ENCODE measurements at places on chromosomes 11 and 22.
A peak's percentile ranks its signal among the peaks of the same experiment; 100 is the strongest.

DNA sequence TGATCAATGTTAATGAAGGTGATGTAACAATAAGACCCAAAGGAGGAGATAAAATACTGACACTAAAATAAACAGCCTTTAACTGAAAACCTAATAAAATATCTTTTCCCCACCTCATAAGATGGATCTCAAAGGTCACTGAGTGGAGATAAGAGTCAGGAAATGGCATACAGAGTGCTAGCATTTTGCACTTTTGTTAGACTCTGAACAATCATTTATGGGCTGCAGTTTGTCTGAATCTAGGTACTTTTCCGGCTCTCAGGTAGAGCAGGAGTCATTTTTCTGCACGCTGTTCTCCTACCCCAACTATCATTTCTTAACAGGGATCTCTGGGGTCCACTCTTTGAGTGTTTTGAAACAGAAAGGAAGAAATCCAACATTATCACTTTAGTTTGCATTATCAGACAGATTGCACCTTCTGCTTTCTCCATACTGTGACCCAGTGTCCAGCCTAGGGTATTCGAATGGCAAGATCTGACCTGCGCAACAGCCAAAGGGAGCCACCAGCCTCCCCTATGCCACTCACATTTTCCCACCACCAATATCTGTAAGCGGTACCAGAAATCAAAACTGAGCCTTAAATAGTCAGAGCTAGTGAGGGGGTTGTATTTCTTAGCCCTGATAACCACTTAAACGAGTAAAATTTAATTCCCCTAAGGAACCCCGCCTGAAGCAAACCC is 863 bp downstream of the SIAE start:
- DNase-seq = no peak

- peak; percentile 82 for DNase-seq
Measured at GRCh38 chr11:118010738-118011461, 24.7 kb downstream of the IL10RA start.

DNA sequence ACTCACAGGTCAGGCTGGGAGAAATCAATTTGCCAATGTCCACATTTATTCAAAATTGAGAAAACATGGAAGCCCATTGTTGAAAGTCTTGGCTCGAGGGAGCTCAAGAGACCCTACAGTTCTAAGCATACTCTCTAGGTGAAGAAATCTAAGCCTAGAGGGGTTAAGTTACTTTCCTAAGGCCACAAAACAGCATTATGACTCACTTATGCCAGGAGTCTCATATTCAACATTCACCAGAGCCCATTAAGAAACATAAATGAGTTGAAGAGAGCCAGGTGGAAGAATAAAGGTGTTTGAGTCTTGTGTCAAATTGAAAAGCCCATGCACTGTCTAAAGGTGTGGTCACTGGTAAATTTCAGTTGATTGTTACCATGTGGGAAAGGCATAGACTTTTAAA is 108.1 kb downstream of the INSC start:
- DNase-seq = no peak

- no peak for DNase-seq
Measured at GRCh38 chr22:20002636-20003035, 14.0 kb downstream of the ARVCF start.

DNA sequence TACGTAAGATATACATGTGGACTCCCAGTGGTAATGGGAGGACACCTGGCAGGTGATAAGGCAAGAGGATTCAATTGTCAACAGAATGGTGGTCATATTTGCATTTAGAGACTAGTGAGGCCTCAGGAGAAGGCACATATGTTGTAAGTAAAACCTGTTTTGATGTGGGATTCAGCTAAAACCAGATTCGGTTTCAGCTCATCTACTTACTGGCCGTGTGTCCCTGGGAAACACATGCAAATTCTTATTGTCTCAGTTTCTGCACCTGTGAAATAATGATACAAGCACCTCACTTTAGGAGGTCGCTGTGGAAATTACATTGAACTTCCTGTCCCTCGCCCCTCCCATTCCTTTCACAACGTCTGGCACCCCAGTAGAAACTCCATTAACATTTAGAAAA is 78.9 kb upstream of the FIBIN start:
- peak; percentile 42 for DNase-seq

- DNase-seq = no peak
Measured at GRCh38 chr11:46491661-46492330, 100.2 kb upstream of the CHRM4 start.

DNA sequence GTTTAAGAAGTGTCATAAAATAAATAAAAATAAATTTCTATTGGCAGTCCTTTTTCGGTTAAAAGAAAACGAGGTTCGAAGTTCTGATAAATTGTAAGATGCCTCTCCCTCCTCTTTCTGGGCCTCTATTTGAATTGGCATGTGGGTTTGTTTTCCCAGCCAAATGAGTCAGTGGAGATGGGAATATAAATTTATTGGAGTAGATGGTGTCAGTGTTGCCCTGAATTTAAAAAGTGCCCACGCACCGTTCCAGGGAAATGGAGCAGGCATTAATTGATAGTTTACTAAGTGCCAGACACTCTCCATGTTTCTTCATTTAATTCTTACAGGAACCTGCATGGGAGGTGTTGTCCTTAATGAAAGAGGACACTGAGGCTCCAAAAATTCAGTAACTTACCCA is 119.2 kb downstream of the FEZ1 start:
- no peak for DNase-seq

GRCh38 chr11:32870676-32871075 is 21.9 kb upstream of the QSER1 start:
- DNase-seq = no peak

DNA sequence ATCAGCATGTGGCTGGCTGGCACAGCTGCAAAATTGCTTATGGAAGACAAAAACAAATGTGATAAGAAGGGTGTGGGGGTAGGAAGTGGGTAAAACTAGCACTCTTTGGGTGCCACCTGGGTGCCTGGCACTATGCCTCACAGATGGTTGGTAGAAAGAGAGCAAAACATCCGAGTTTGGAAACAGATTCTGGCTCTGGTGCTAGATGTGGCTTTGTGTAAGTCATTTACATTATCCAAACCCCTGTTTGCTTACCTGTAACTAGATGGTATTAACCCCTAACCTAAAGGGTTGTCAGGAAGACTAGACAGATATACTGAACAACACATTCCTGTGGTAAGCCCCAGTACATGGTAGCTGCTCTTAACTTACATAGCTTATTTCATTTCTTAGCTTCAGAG is 905.6 kb downstream of the DLG2 start:
- no peak for DNase-seq

GRCh38 chr22:47188261-47189055 is 426.0 kb downstream of the TBC1D22A start:
- DNase-seq = no peak

DNA sequence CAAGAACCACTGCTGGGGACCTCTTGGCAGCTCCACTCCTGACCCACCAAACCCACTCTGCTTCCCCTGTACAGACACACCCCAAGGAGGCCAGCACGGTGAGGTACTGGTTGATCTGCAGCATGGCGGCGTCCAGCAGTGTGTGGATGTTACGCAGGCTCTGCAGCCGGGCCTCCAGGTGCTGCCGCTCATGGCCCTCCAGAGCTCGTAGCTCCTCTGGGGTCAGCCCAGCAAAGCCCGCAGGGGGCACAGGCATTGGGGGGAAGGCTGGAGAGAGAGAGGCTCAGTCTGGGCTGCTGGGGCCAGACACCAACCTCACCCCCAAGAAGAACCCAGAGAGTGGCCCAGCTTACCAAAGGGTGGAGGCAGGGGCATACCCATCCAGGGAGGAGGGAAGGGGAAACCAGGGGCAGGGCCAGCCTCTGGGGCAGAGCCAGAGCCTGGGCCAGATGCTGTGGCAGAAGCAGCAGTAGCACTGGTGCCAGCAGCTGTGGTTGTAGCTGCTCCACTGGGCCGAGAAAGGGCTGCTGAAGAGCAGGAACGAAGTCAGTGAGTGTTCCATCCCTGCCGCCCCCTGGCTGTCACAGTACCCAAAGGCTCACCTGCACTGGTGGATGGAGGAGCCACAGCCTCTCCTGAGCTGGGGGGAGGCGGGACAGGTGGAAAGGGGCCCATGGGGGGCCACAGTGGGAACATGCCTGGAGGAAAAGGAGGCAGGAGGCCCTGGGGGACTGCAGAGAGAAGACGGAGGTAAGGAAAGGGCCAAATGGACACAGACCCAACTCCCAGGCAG is 4.5 kb downstream of the SYVN1 start:
- DNase-seq = no peak

DNA sequence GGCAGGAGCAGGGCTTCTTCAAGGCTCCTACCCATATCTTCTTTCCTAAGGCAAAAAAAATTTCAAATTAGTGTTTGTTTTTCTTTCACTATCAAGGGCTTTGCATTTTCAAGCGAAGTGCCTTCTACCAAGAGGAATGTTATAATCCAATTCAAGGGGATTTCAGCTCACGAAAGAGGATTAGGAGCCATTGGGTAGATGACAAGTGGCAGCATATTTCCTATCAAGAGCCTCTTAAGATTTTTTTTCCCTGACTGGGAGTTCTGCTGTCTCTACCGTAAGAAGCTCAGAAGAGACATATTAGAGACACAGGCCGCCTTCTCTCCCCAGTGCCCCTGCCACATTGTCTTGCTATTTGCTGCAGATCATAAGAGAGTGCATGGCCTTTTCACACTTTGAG is 55.9 kb upstream of the BMAL1 start:
- DNase-seq = no peak

DNA sequence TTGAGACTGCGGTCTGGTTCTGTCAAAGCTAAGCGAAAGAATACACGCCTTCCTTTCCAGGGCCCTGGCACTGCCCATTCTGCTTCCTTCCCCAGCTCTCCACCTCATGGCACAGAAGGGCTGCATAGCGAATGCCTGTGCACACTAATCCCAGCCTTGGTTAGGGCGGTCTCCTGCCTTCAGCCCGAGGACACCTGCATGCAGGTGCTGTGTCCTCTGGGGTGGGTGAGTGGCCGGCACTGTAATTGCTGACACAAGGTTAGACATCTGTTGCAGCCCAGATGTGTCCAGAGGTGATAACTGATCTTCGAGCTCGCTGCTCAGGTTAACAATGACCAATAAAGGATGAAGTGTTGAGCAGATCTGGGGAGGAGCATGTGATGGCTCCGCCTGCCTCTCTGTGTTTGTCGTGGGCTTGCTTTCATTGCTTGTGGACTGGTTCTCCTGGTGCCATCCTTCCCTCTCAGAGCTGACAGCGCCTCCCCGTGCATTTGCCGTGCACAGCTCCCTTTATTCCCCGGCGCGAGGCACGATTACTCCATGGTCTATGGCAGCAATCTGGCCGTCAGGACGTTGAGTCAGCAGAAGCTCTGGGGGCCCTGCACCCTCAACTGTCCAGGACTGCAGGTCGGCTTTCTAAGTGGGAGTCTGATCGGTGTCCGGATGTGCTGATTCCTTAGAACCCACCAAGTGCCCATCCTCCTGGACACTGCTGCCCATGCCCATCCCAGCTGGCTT is 1088.2 kb downstream of the BRD1 start:
- no peak for DNase-seq

- no peak for DNase-seq
Measured at GRCh38 chr22:25395915-25396314, 168.6 kb upstream of the GRK3 start.

- DNase-seq = no peak
Measured at GRCh38 chr11:5665051-5665570, 19.8 kb downstream of the TRIM5 start.

- DNase-seq = no peak
Measured at GRCh38 chr11:73239571-73240189, 21.6 kb downstream of the P2RY2 start.

DNA sequence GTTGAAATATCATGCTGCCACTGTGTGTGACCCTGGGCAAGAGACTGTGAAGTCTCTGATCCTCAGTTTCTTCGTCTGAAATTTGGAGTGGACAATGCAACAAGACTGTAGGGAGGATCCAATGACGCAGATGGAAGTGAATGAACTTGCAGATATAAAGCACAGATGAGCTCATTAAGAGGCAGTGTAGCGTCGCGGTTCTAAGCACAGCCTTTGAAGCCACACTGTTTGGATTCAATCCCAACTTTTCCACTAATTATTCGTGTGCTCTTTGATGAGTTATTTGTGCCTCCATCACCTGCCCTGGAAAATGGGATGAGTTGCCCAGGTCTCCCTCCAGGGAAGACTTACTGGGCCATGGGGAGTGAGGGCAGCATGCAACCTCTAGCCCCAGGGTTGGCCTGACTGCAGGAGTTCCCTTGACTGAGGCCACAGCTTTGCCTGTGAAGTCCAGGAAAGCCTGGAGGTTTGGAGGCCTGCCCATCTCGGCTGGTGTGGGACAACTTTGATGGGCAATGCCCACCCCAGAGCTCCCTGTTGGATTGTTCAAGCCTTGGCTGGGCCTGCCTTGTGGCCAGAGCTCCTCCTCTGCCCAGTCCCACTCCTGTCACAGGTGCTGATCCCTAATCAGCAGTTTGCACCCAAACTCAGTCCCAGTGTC is 266.0 kb upstream of the B3GAT1 start:
- DNase-seq = no peak

GRCh38 chr11:34356576-34356912 is 1.3 kb downstream of the ABTB2 start:
- DNase-seq = no peak
